ENCODE measurements at places on chromosomes 12 and 14.

DNA sequence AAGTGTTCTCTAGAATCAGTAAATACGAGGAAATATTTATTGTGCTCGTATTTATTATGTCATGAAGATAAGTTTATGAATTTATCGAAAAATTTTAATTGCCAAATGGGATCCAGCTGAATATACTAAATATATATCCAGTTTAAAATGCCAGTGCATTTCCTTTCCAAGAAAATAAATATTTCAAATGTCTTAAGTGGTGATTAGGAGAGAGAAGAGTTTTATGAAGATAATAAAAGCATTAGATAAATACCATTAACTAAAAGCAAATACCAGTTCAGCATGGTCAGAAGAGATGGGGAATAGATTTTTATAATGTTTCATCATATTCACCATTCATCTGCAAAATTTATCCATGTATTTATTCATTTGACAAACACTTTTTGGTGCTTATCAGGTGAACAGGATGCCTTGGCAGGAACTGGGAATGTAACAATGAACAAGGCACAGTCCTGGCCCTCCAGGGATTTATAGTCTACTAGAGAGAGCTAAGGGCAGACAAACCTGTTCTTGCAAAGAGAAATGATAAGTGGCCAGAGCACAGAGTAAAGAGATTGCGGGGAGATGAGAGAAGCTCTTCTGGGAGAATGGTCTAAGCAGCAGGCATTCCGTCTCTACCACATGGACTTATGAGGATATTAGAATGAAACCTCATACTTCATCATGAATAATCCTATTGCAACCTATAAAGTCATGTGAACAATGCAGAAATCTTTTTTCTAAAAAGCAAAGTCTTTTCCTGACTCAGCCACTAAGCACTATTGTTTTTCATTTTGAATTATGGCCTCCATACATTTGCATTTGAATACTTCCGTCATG is 143.7 kb upstream of the ABCD2 start:
- DNase-seq: no peak

DNA sequence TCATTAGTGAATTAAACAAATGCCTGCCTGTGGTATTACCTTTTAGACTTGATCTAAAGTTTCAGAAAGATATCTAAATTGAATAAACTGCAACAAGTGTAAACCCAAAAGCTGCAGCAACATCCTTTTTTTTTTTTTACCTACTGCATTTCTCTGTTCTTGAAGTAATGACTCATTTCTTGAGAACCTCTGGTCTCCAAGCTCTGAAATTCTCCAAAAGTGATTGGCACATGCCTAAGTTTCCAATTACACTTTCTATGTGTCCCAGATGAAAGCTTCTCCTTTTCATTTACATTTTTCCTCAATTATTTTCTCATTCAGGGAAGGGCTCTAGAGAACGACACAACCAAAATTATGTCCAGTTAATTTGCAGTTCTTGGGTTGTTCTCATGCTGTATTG is 435.2 kb upstream of the DCN start:
- no peak for DNase-seq

- no peak for DNase-seq
These were observed 18.0 kb upstream of the CATSPERB start for GRCh38 chr14:91749868-91750267.

DNA sequence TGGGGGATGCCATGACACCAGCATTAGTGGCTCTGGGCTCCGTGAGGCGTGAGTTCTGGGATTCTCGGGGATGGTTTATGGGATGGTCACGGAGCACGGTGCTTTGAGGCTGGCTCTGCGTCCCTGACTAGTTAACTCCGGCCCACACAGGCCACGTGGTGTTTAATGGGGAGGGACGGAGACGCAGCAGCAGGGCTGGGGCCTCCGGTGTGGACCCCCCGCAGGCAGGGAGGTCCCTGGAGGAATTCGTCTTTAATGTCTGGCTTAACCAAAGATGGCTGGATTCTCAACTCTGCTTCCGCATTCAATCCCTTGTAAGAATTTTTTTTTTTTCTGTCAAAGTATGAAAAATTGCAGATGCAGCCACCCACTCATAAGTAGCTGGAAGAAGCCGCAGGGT is 86.4 kb upstream of the RFLNA start:
- no peak for DNase-seq

- no peak for DNase-seq
These were observed 488.5 kb upstream of the TBX3 start for GRCh38 chr12:115172521-115172920.

DNA sequence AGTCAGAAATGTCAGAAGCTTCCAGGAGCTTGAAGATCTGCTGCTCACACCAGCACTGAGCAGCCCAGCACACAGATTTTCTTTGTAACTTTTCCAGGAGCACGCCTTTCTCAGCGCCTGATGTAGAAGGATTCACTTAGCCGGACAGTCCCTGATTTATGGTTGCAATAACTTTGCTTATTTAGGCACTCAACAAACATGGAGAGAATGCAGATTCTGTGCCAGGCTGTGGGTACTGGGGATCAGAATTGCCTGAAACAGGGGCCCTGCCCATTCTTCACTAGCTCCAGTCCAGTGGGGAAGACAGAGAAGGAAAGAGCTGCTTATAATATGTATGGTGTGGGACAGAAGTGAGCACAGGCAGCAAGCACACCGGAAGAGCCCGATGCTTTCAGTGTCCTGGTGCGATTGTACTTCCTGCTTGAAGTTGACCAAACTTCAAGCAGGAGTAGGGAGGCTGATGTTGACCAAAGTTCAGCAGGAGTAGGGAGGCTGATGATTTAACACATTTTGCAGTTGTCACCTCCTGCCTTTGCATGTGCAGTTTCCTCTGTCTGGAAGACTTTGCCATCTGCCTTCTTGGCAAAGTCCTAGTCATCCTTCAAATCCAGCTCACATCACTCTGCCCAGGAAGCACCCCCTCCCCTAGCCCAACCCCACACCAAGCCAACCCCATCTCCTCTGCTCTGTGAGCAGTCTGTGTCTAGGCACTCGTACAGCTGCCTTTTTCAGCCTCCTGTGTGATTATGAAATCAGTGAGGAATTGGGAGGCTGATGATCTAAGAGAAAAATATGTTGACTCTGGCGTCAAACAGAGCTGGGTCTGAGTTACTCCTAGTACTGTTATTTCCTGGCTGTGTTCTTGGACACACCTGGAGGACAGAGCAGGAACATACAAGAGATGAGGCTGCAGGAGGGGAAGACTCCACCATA is 12.0 kb upstream of the PRIMA1 start:
- DNase-seq: no peak

DNA sequence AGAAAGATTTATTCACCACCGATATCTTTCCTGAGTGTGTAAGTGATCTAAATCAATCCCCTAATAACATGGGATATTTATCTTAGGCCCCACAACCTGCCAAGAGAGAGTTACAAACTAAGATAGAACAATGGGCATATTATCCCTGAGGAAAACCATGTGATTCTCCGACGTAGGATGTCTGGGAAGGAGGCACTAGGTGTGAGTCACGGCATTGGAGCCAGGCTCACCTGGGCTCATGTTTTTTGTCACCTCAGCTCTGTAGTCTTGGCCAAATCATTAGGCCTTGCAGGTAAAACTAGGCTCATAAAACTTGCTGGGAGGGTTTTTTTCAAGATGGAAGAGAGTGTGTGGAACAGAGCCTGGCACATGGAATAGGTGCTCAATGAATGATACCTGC is 129.7 kb upstream of the PLEKHG7 start:
- no peak for DNase-seq

DNA sequence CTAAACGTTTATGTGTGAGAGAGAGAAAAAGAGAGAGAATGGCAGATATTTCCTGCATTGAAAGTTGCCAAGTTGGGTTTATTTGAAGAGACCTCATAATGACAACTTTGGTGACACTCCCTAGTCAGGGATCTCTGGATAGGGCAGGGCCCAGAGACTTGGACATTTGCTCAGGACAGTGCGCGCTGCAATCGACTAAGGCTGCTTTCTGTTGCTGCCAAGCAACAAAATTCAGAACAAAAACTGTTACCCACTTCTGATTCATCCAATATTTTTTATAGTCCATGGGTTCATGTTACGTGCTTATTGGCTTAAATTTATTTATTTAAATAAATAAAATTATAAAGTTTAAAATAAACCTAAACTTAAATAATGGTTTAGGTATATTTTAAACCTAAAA is 34.2 kb downstream of the PTGER2 start:
- no peak for DNase-seq

DNA sequence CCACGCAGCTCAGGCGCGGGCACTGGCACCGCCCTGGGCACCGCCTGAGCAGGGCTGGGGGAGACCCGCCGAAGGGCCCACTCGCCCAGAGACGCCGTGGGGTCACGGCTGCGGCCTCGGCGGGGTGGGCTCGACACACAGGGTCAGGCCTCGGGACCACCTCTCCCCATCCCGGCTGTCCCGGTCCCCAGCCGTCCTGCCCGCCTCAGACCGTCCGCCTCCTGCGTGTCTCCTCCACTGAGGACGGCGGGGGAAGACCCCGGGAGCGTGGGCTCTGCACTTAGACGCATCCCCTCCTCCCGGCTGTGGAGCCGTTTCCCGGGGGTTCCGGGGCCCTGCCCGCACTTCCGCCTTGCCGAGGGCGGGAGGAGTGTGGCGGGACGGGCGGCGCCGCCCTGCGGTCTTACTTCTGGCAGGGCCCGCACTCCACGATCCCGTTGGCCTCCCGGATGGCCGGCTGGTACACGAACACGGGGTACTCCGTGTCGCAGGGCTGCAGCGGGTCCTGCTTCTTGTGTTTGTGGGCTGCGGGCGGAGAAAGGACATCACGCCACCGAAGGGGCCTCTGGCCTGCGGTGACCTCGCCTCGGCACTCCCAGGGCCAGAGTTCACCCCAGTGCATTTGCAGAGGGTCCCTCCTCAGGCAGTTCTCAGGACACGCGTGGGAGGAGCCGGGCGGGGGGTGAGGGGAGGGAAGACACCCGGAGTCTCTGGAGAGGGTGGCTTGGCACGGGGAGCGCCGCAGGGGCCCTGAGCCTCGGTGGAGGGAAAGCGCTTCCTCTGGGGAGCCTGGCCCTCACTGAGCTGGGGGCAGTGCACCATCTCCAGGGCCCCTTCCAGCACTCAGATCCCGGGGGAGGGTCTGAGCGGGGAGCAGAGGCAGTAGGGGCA is 23.1 kb upstream of the LRTM2 start:
- peak; percentile 57 for DNase-seq

GRCh38 chr12:108282676-108283075 is 56.4 kb downstream of the CMKLR1 start:
- DNase-seq: no peak

DNA sequence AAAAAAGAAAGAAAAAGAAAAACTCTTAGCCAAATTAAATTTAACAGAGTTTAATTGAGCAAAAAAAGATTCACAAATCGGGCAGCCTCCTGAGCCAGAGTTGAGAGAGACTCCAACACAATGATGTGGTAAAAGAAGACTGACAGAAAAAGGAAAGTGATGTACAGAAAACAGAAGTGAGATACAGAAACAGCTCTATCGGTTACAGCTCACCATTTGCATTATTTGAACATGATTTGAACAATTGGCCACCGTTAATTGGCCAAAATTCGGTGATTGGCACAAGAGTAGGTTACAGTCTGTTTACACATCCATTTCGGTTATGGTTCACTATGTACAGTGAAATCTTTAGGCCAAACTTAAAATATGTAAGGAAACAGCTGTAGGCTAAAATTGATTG is 117.7 kb downstream of the SPTSSA start:
- no peak for DNase-seq

GRCh38 chr12:48572326-48572725 is 2.5 kb upstream of the LALBA start:
- DNase-seq: no peak

DNA sequence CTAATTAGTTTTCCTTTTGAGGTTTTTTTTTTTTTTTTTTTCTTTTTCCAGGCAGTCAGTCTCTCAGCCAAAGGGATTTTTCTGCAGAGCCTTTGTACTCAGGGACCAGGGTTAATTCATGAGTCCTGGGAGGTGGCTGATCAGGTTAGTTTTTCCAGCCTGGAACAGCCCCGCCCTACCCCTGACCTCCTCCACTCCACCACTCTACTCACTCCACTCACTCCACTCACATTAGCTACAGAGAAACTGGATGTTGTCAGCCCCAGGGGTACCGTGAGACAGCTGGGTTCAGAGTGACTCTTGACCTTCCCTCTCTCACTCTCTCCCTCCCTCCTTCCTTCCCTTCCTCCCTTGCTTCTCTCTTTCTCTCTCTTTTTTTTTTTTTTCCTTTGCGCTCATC is 161.0 kb downstream of the CRADD start:
- no peak for DNase-seq

DNA sequence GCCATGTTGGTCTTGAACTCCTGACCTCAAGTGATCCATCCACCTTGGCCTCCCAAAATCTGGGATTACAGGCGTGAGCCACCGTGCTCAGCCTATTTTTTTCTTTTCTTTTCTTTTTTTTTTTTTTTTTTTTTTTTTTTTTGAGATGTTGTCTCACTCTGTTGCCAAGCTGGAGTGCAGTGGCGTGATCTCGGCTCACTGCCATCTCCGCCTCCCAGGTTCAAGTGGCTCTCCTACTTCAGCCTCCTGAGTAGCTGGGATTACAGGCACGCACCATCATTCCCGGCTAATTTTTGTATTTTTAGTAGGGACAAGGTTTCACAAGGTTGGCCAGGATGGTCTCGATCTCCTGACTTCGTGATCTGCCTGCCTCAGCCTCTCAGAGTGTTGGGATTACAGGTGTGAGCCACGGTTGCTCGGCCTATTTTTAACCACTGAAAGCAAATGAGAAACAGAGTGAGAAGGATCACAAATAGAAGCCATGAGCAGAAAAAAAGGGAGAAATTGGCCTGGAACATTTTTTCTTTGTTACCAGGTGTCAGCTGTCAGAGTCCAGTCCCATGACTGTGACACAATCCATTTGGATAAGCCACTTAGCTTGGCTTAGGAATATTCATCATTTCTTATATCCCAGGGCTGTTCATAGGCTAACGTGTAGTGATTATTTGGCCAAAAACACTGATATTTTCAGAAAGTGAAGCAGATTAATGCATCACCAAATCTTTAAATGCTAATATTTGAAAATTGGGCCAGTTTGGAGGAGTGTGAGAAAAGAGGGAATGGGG is 7.9 kb upstream of the NFKBIA start:
- DNase-seq: no peak

GRCh38 chr14:90060965-90061684 is 669 bp upstream of the KCNK13 start:
- no peak for DNase-seq

DNA sequence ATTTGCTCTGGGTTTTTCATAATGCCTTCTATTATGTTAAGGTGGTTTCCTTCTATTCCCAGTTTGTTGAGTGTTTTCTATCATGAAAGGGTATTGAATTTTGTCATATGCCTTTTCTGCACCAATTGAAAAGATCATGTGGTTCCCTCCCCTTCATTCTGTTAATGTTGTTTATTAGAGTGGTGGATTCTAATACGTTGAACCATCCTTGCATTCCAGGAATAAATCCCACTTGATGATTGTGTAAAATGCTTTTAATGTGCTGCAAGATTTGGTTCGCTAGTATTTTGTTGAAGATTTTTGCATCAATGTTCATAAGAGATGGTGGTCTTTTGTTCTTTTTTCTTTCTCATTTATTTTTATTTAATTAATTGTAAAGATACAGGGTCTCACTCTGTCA is 55.2 kb downstream of the ATP23 start:
- DNase-seq: no peak
